Astrocyte of the spinal cord (primary cell): ENCODE measurements at places on chromosomes 13 and 19.

- no peak for DNase-seq
These were observed 30.9 kb upstream of the CYP4F8 start for GRCh38 chr19:15584095-15584494.

- no peak for DNase-seq
These were observed 1.8 kb upstream of the FNDC3A start for GRCh38 chr13:48973845-48974431.

- no peak for DNase-seq
These were observed 4.7 kb upstream of the ZNF813 start for GRCh38 chr19:53462861-53463260.

DNA sequence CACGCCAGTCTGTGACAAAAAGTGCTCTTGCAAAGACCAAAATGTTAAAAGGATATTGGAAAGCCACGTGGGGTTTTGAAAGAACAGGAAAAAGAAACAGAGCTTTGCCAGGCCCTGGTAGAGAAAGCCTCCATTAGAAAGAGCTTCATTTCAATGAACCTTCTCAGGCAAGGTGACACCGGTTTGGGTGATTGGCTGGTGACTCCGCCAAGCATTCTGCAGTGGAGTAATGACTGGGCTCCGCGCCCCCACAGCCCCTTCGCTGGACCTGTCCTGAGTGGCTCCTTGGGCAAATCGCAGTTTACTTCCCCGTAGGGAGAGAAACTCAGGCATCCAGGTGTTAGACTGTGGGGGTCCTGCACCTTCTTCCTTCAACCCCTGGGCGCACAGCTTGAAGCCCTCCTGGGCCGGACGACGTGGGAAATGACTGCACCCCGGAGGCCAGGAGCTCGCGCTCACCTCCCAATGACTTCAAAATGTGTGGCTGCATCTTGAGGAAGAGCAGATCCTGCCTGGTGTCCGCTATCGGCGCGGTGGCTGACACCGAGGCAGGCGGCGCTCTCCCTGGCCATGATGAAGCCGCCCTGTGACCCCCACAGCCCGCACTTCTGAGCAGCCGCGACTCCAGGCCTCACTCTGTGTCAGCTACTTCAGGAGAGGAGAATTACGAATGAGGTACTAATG, 444.6 kb upstream of the SGCG start:
- DNase-seq = no peak
